ENCODE measurements at places on chromosomes 4 and X. TPM values are rescaled to one million over a fixed set of nuclear protein-coding genes. Genes with fewer than 3 reads are reported as not detected.

The CAPN6 gene
- 0.18 TPM for total RNA-seq

The SYTL5 gene
- under 0.01 TPM for total RNA-seq

The RNF128 gene
- 0.18 TPM for total RNA-seq

The SLC16A2 gene
- 8.4 TPM for total RNA-seq

The RBM46 gene
- total RNA-seq: not detected

The CTAG1A gene
- total RNA-seq: not detected

The PRKG2 gene
- total RNA-seq: 1.4 TPM

The SGCB gene
- total RNA-seq: 13.0 TPM

The AADAT gene
- 8.1 TPM for total RNA-seq

The OPN1MW3 gene
- total RNA-seq: not detected

The MTHFD2L gene
- total RNA-seq: 6.3 TPM

Measured in myometrial cell (primary cell).